Stimulated activated CD8-positive, alpha-beta memory T cell treated with anti-CD3 and anti-CD28 coated beads, Interleukin-2, amount 100 ng/mL, for 1 hour (primary cell): ENCODE measurements at places on chromosomes 6 and 20.

- no peak for DNase-seq
Observed at GRCh38 chr6:64012351-64013001, 376.9 kb downstream of the PHF3 start.

DNA sequence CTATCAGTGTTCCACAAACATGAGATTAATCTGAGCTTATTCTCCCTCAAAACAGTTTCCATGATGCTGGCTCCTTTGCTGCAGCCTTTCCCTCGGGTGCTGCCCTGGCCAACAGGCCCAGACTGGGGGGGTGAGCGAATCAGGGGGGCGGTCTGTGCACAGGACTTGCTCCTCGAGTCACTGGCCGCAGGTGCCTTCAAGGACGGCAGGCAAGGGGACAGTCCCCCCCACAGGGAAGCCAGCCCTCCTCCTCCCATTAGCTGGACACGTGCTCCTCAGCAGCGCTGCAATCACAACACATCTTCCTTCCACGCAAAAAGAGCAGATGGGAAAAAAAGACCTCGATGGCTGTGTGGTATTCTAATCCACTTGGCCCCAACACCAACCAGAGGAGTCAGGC, 10.0 kb downstream of the YTHDF1 start:
- no peak for DNase-seq

GRCh38 chr6:149311293-149311692, 6.2 kb upstream of the TAB2 start:
- no peak for DNase-seq

DNA sequence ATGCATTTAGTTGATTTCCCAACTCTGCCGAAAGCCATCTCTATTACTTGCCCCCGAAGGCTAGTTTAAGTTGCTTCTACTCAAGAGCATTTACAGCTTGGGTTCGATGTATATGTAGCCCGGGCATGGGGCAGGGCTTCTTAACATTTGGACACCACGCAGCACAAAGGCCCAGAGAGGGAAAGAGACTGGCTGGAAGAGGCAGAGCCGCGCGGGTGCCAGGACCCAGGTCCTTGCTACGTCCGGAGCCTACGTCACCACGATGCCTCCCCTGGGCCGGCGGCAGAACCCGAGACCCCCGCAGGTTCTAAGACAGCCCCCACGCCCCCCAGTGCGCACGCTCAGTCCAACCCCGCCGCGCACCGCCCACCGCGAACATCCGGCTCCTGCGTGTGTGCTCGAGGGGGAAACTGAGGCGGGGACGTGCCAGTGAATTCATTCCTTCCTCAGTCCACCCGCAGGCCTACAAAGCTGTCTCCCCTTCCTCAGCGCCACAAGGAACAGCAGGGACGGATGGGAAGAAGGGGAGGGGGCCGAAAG, 367 bp upstream of the PCIF1 start:
- no peak for DNase-seq

DNA sequence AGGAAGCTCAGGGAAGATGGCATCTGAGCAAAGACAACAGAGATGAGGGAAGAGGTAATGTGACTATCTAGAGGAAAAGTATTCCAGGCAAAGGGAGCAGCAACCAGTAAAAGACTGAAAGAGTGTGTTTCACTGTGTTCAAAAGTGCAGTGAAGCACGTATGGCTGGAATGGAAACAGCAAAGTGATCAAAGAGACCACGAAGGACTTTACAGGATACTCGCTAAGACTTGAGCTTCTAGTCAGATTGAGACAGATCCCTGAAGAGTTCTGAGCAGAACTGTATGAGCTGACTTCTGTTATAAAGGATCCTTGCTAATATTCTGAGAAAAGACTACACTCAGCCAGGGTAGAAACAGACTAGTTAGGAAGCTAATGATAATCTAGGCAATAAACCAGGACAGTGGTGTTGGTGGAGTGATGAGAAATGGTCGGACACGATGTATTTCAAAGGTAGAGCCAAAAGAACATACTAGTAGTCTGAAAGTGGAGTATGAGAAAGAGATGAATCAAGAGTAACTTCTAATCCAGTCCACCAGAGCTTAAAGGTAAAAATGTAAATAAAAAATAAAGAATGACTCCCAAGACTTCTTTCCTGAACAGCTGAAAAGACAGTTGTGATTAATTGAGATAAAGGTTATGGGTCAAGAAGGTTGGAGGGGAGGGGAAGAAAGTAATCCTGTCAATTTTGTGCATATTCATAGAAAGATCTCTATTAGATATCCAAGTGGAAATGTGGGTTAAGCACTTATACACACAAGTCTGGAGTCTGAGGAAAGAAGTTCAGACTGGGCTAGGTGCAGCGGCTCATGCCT, 14.2 kb downstream of the SEC63 start:
- DNase-seq, result no peak

DNA sequence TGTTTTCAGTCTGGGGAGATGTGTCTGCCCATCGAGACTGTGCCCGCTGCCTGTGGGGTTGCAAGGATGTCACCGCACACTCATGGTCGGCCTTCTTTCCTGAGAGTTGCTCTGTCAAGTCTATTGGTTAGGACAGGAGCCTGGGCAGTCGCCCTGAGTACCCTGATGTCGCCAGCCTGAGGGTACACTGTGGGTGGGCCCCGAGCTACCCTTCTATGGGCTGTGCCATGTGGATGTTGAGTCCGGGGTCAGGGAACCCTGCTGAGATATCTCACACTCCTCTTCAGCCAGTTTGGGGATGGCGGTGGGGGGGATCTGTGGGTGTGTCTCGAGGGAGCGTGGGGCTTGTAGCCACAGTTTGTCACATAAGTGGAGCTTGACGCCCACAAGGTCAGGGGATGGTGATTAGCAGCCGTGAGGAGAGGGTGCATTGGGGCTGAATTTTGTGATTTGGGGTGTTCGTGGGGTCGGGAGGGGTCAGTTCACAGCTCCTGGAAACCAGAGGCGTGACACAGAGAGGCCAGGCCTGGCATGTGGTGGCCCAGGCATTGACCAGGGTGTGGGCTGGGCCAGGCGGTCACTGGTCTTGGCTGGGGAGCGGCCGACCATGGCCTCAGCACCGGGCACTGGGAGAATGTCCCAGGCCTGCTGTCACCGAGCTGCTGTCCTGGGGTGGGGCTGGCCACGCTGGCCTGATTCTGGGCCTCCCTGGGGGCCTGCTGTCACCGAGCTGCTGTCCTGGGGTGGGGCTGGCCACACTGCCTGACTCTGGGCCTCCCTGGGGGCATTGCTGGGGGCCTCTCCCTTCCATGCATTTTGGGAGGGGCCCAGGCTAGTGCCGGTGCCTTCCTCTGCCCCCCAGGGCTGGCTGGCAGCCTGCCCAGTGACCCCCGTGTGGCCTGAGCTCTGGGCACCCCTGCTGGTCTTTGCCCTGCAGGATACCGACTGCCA, 1.6 kb upstream of the NPBWR2 start:
- no peak for DNase-seq

GRCh38 chr20:24043294-24043693, 54.7 kb upstream of the GGTLC1 start:
- no peak for DNase-seq

DNA sequence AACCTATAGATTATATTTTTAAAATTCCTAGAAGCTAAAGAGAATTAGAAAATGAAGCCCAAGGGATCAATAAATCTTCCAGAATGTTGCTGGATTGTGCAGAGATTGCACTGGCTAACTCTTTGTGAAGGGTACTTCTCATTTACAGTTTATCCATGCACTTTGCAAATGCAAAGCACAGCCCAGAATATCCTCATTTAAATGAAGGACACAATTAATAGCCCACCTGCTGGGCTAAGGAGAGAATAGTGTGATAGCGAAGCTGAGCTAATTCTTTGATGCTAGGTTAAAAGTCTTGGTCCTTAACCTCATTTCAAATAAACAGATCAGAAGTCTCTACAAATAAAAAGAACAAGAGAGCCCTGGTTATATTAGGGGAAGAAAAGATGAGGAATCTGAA, 72.5 kb downstream of the SMPDL3A start:
- DNase-seq, result no peak

DNA sequence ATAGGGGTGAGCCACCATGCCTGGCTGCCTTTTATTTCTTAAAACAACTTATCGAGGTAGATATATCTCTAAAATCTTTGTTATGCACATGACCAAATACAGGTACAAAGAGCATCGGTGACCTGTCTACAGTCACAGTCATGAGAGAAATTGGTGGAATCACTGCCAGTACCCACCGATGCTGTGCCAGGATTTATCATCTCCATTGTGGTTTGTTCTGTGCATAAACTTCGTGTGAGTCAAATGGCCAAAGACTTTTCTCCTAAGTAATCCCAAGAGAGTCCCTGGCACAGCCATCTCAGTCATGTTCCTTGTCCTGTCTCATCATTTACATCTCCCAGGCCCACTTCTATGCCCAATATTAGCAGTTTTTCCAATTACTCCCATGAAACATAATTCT, 9.0 kb downstream of the GSTA3 start:
- DNase-seq, result no peak

- DNase-seq, result no peak
Observed at GRCh38 chr6:170404036-170404435, 97.5 kb downstream of the FAM120B start.

GRCh38 chr6:113500221-113500620, 356.9 kb upstream of the MARCKS start:
- no peak for DNase-seq

DNA sequence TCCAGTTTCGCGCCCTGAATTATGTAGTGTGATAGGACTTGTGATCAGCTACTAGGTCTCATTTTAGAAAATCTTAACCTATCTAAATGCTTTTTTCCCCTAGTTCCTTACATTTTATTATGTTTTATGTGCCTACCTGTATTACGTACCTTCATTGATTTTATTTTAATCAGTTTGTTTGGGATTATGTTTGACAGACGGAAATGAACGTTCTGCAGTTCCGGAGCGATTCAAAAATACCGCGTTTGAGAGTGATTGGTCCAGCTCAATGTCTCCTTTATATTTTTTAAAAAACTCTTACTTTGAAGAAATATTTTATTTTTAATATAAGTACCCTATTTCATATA, 114.3 kb upstream of the BTN3A2 start:
- DNase-seq, result no peak
